Stimulated activated CD4-positive, alpha-beta T cell treated with anti-CD3 and anti-CD28 coated beads, Interleukin-4, amount 100 ng/mL, for 48 hours (primary cell): ENCODE measurements at places on chromosomes 16 and 17.

GRCh38 chr17:30234964-30235363 lies 533 bp downstream of the SLC6A4 start:
- DNase-seq, result no peak

DNA sequence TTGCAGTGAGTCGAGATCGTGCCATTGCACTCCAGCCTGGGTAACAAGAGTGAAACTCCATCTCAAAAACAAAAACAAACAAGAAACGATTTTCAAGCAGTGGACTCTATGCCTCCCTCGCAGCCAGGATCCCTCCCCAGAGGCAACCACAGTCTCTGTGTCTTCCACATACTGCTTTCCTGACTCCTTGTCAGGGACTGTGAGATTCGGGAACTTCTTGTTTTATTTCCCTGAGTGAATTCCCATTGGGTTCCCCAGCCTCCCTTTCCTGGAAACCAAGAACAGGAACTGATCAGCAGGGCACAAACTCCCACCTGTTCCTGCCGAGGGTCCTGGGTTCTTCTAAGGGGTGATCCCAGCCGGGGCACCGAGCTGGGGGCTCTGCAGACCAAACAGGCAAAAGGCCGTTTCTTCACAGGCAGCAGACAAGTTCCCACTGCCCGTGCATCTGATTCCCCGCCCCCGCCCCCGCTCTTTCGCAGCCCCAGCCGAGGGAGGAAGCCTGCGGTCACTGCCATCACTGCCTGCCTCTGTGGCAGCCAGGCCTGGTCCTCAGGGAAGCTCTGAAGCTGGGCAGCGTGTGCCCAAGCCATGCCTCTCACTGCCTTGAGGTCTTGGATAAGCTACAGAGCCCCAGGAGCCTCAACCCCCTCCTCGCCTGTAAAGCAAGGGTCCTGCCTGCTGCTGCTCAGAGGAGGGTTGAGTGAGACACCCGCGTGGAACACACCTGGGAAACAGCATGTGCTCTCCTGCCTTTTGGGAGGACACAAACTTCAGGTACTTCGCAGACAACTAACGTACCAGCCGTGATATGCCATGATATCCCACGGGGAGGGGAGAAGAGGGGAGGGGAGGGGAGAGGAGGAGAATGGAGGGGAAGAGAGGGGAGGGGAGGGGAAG lies 5.5 kb upstream of the PIEZO1 start:
- DNase-seq, result no peak

DNA sequence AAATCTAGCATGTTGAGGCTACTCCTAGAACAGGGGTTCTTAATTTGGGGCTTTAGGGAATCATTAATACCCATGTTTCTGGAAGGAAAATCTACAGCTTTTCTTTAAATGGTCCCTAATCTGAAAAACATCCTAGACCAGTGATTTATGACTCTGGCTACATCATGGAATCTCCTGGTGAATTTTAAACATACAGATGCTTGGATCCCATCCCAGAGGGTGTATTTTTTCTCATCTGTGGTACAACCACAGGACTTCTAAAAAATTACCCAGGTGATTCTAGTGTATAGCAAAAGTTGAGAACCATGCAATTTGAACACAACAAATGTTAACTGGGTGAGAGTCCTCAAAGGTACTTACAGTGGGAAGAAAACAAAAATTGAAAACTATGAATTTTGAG lies 41.5 kb downstream of the KANSL1 start:
- no peak for DNase-seq

DNA sequence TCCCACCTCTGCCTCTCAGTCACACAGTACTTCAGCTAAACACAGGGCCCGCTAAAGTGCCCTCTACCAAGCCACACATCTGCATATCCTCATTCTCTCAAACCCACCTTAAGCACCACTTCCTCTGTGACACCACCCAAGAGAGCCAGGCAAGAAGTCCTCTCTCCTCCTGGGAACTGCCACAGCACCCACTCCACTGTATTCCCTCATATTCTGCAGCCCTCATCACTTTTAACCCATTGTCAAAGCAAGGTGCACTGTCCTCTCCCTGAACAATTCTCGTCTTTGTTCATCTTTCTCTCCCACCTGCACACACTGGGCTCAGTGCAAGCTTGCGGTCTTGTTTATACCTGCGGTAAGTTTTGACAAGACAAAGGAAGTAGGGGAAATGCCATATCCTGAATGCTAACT lies 13.6 kb downstream of the CHD9 start:
- no peak for DNase-seq

GRCh38 chr16:68612996-68613395 lies 32.1 kb upstream of the CDH3 start:
- DNase-seq, result no peak
